ENCODE measurements at places on chromosomes 1 and 21.

- no peak for DNase-seq
Measured at GRCh38 chr1:218390618-218391017, 45.5 kb downstream of the TGFB2 start.

DNA sequence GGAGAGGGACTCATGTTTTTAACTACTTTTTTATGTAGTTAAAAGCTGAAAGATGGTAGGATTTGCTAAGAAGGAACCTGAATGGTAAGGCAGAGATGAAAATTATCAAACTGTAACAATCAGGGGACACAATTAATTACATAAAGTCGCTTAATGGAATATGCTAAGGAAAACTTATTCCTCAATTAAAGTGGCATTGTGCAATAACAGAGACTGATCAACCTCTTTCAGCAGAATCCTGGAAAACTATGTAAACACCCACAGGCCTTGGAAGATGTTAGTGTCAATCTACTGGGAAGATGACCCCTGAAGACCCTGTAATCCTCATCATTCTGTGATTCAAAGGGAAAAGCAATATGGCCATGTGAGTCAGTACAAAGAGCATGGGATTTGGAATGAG, 46.8 kb upstream of the NPL start:
- DNase-seq: no peak

- no peak for DNase-seq
Measured at GRCh38 chr1:240706150-240706935, 94.4 kb upstream of the GREM2 start.

GRCh38 chr1:226655251-226656163, 83.6 kb downstream of the ITPKB start:
- DNase-seq: no peak

DNA sequence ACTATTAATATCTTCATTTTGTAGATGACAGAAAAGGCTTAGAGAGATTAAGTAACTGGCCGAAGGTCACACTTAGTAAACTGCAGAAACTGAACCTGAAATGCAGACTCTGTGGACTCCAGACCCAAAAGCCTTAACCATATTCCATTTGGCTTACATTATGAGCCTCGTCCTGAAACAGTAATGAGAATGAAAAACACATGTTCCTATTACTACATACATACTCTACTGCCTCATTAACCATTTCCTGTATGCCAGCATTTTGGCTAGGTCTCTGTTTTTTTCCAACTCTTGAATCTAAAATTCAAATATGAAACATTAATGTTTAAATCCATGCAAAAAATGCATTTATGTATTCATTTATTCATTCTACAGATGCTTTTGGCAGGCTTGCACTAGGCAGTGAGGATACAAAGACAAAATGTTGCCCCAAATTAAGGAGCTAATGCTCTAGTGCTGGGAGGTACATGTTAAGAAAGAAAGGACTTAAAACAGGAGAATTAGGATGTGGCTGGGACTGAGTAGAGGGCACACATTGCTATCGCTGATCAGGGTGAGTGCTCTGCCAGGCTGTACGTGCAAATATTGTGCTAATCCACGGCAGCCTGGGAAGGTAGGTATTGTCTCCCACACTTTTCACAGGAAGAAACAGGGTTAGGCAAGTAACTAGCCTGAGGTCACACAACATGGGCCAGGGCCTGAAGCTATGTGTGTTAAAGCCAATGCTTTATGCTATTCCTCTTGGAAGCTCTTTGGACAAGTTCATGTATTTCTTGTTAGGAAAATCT, 14.0 kb downstream of the DEGS1 start:
- DNase-seq: no peak

DNA sequence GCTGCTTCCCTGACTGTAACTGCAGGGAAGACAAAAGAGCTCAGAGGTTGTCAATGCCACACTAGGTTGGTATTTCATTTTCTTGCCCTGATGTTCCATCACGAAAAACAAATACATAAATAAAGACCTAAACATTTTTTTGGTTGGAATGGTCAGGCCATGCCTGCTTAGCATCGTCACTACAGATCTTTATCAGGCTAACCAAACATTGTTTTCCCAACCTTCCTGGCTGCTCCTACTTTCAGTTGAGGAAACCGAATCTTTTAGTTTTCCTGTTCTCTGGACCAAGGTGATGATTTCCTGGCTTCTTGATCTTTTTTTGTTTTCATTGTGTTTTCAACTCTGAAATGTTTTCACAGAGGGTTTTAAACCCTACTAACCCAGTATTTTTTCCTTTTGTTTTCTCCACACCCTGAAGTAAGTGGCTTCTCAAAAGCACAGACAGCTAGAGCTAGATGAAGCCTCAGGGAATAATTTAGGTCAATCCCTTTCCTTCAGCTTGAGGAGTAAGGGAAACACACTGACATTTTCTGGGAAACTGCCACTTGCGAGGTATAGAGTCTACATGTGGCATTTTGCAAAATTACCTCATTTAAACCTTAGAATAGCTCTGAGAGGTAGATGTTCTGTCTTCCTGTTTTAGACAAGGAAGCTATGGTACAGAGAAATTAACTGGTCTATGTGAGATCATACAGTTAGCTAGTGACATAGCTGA, 67.2 kb upstream of the CNN3 start:
- DNase-seq: no peak

DNA sequence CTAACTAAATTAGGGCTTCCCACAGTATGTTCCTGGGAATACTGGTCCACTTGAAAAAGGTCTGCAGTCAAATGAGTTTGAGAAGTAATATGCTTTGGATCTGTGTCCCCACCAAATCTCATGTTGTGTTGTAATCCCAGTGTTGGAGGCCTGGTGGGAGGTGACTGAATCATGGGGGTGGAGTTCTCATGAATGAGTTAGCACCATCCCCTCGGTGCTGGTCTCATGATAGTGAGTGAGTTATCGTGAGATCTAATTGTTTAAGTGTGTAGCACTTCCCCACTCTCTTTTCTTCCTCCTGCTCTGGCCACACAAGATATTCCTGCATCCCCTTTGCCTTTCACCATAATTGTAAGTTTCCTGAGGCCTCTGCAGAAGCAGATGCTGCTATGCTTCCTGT, 16.9 kb upstream of the DMRTB1 start:
- DNase-seq: no peak

- no peak for DNase-seq
Measured at GRCh38 chr1:207462535-207462934, 8.4 kb downstream of the CR2 start.

DNA sequence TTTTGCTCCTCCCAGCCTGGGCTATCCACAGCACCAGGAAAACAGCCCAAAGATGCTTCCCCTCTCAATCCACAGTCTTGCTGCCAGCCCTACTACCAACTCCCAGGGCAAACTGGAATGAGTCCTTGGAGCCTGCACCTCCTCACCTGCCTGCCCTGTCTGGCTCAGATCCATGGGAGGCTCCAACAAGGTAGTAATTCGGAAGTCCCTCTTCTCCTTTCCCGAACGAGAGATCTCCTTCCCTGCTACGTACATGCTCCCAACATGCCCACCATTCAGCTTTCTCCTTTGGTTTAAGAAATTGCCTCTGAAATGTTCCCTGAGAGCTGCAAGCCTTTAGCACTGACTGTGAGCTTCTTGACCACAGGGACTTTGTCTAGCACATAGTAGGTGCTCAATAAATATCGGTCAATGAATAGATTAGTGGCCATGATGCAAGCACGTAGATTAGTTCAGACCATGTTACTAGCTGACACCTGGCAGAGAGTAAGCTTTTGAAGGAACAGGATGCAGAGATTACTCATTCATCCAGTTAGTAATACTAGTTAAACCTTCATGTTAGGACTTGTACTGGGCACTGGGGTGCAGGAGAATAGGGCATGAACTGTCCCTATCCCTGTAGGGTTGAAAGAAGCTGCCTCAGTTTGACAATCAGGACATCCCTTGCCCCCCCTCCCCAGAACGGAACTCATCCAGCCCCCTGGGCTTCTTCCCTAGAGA, 80.1 kb downstream of the DISP3 start:
- DNase-seq: no peak

GRCh38 chr21:42321231-42321630, 6.0 kb upstream of the TFF3 start:
- DNase-seq: no peak

DNA sequence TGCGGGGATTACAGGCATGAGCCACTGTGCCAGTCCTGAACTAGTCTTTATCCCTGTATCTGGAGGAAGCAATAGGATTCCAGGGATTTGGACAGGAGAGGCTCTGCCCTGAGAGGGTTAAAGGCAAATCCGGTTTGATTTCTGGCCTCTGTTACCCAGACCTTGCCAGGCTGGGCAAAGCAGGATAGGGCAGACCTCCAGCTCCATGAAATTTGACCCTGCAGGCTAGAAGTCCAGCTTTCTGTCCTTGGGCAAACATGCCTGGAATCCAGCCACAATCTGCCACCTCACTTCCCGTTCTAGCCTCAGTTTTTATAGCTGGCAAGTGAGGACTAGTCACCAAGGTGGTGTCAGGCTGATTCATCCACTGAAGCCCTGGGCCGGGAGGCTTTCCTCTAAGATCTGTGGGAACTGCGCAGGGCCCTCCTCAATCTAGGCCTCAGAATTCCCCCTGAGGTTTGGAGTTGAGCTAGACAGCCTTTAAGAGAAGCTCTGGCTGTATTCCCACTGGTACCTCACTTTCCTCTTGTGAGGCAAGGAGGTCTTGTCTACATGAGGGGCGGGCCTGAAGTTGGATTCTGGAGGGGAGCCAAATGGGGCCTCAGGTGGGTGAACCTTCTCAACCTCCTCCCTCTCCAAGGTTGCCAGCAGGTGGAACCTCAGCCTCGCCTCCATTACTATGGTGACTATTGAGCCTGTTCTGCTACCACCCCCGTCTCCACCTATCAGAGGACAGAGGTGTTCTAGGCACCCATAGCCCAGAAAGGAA, 7.0 kb upstream of the P3R3URF start:
- no peak for DNase-seq

DNA sequence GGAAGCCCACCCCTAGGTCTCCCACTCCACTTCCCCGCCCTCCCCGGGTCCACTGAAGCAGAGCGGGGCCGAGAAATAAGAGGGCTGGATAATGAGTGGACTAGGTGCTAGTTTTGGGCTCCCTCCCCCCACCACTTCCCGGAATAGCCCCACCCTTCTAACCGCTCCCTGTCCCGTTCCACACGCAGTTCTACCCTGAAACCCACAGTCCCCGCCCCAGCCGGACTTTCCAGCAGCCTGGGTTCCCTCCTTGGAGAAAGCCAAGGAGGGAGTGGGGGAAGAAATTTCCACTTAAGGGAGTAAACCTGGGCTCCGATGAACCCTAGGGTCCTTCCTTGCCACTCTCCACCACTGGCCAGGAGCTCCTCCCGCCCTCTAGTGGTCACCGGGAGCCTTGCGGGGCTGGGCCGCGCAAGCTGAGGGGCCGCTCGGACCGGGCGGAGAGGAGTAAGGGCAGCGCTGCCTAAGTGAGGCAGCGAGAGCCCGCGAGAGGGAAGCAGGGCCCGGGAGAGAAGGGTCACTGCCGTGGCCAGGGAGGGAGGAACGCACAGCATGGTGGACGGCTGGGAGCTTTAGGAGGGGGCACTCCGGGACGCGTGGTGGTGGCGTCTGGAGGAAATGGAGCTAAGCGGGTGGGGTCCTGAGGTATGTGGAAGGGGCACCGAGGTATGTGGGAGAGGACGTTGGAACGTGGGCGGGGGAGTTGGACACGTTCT, 14.3 kb downstream of the THBS3 start:
- DNase-seq: peak; percentile 83

DNA sequence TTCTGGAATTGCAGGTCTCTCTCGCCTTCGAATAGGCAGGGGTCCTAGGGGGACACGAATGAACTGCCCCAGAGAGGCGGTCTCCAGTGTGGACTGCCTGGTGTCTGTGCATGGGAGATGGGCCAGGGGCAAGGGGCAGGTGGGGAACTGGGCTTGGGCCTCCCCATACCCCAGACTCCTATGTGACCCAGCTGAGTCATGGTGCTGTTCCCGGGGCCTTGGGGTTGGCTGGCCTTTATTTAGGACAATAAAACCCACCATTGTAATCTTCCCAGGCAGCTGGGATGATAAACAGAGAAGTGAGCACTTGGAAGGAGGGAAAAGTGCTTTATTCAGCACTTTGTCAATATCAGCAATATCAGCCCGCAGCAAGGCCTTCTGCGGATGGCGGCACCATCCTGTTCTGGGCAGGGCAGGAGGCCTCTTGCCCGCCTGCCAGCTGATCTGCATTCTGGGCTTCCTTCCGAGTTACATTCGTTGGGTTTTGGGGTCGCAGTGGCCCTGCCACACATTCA, 209.0 kb upstream of the TMEM51 start:
- no peak for DNase-seq

DNA sequence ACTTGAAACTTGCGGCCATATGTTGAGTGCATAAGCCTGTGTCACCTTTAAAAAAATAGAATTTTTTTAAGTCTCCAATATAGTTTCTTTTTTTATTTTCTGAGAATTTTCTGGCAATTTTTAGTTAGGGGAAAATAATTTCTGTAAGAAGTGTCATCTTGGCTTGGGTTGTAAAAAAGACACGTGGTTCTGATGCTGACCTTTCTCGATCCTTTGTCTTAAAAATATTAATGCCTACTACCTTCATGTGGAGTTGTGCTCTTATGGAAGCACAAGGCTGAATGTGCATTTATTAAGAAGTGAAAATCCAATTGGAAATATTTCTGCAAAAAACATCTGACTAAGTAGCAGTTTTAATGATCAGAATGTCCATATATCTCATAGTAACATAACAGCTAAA, 3.5 kb downstream of the ELAVL4 start:
- no peak for DNase-seq

DNA sequence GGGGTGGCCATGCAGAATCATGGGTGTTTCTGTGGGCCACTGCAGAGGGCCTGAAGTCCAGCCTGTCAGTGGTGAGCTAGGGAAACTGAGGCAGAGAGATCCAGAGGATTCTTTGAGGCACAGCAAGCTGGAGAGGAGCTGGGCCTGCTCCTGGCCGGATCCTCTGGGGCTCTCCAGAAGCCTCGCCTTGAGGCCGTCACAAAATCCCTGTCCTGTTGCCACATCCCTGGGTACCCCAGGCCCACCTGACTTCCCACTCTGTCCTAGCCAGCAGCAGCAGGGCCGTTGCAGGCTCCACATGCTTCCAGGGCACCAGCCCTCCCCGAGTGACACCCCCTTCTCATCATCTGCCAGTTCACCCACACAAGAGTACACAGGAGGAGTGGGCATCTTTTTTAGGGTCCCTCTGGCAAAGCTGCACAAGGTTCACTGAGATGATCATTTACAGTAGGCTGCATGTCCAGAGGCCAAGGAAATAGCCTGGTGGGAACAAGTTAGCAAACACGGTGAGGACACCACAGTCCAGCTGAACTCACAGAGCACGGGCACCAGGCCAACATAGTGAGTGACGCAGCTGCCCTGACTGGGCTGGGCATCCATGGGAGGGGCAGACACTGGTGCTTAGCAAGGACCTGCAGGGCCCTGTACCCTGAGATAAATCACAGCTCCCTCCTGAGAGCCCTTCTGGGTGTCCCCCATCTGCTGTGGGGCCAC, 25.1 kb upstream of the TSPEAR start:
- DNase-seq: no peak

GRCh38 chr1:168110896-168111545, 25.7 kb downstream of the GPR161 start:
- no peak for DNase-seq

DNA sequence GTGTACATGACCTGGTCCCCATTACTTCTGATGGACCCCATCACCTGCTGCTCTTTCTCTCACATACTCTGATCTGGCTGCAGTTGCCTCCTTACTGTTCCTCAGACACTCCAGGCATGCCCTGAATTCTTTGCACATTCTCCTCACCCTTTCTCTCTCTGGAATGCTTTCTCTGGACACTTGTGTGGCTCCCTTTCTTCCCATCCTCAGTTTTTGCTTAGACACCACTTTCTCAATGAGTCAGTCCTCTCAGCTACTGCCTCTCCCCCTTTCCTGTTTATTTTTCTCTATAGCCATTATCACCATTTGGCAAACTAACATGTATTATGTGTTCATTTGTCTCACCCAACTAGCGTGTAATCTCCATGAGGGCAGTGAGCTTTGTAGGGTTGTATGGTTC, 28.1 kb downstream of the PLXNA2 start:
- DNase-seq: no peak

- no peak for DNase-seq
Measured at GRCh38 chr1:112637254-112638109, 17.9 kb downstream of the CAPZA1 start.

All from stimulated activated CD4-positive, alpha-beta T cell treated with anti-CD3 and anti-CD28 coated beads, Interleukin-4, amount 100 ng/mL, for 24 hours (primary cell).